NCI-H82 (cell line): ENCODE measurements at places on chromosomes 12 and 14.

- DNase-seq: no peak
These were observed 205.0 kb upstream of the CCDC196 start for GRCh38 chr14:66281036-66281776.

DNA sequence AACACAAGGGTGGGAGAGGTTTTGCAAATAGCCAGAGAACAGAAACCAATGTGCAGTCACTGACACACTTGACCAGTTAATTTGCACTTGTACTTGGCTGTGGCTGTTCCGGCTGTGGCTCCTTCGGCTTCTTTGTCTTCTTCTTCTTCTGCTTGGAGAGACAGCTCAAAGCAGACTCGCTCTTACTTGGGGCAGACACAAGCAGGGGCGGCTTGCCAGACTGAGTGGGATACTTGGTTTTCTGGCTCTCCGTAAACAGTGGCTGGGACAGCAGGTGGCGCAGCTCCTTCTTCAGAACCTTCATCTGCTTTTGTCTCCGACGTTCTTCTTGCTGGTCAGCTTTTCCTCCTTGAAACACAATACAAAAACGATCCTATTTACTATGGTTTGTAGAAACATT is 25.0 kb downstream of the OTUB2 start:
- peak; percentile 27 for DNase-seq

DNA sequence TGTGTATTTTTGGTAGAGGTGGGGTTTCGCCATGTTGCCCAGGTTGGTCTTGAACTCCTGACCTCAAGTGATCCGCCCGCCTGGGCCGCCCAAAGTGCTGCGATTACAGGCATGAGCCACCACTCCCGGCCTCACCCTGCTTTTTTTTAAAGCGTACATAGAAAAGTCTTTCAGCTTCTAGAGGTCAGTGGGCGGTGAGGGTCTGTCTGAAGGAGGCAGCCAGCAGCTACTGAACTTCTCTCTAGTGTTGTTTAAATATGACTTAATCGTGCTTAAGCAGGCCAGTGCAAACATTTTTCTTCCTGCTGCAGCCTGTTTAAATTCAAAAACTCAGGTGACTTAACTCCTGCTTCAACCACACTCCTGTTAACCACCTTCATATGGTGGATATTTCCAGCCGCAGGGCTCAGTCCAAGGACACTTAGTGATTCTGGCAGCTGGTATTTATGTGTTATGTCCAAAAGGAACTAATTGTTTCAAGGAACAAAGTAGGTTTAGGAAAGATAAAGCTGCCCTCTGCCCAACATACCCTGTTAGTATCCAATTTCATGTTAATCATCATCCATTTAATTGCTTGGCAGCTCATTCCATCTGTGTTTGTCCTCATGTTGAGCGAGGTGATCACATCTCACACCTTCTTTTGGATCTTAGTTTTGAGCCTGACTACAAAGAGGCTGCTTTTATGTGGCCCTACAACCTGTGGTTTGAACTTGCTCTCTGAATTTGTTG is 2.0 kb downstream of the PRKAB1 start:
- peak; percentile 30 for DNase-seq

- peak; percentile 22 for DNase-seq
These were observed 41.3 kb downstream of the CCNK start for GRCh38 chr14:99522457-99522891.

DNA sequence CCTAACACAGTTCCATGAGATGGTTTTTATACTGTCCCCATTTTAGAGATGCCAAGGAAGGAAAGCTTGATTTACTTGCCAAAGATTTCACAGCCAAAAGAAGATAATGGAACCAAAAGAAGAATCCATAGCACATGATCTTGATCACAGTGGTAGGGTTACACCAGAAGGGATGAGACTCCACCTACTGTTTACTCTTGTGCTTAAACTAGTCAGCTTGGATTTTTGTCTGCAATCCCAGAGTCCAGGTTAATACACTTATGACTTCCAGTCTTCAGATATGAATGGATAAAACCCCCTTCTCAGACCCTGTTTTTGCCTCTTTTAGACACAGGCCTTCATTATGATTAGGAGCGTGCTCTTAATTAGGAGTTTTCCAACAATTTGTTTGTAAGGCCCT is 454.2 kb downstream of the AEBP2 start:
- peak; percentile 63 for DNase-seq

DNA sequence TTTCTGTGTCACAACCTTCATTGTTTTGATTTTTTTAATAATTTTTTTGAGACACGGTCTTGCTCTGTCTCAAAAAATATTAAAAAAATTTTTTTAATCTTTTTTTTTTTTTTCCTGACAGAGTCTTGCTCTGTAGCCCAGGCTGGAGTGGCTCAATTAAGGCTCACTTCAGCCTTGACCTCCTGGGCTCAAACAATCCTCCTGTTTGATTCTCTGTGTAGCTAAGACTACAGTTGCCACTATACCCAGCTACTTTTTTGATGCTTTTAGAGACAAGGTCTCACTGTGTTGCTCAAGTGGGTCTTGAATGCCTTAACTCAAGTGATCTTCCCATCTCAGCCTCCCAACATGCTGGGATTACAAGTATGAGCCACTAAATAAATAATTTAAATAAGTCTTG is 9.2 kb upstream of the PRH2 start:
- DNase-seq: no peak

- no peak for DNase-seq
These were observed 55.0 kb downstream of the ANAPC7 start for GRCh38 chr12:110348431-110349059.

GRCh38 chr14:59484639-59485175 is 390 bp downstream of the JKAMP start:
- DNase-seq: no peak

DNA sequence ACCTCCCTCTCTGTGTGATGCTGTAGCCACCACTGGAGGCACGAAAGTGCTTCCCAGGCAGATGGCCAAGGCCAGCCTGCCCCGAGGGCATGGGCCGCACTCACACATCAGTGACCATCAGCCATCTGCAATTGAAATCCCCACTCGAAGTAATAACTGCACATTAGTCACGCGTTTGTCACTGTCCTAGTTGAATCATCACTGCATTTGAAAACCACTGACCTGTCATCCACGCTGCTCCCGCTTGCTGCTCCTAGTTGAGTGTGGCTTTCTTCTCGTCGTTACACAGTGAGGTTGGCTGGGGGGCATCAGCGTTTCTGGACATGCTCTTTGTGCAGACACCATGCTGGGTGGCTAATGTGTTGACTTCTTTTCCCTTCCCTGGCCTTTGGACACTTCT is 176.1 kb downstream of the ADGRD1 start:
- no peak for DNase-seq

- DNase-seq: no peak
These were observed 384.3 kb downstream of the ADAMTS20 start for GRCh38 chr12:43167691-43168090.

- no peak for DNase-seq
These were observed 250.2 kb downstream of the DACT1 start for GRCh38 chr14:58887931-58888330.
